ENCODE measurements at places on chromosomes 3 and 15.

DNA sequence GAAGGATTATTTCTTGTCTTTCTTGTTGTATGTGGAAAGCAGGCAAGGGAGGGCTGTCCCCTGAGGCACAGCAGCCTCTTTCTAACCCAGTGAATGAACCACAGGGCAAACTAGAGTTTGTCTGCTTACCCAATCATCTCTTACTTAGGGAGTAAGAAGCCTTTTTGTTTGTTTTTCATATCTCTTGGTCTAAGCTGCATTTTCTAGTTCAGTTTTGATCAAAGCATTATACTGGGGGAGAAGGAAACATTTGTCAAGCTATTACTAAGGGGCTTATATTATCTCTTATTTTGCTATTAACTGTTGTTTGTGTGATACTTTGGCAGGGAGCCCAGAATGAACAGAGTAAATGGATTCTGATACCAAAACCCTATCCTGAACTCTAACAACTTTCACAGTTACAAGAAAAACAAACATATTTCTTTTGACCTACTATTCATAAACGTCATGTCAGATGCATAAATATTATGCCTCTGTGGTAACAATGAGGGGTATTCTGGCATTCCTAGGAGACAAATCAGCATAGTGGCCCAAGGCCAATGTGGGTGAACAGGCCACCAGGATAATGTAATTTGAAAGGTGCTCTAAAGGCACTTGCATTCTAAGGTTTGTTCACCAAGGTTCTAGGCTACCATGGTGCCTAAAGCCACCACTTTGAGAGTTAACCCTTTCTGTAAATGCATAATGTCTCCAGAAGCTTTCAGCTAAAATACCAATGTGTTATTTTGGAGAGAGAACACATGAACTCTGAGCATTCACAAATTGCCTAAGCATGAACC lies 271.6 kb upstream of the ZPLD1 start:
- DNase-seq: no peak

DNA sequence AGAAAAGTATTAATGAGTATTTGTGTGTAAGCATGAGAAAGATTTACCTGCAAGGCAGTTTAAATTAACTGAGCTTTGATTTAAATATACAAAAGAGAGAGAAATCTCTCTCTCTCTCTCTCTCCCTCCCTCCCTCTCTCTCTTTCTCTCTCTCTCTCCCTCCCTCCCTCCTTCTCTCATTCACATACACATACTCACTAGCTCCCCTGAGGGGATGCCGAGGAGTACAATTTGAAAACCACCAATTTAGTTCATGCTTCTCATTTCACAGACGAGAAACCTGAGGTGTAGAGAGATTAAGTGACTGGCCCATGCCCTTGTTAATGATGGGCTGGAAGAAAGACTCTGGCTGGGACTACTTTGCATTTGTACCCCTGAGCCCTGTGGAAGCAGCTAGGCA lies 59.4 kb downstream of the MECOM start:
- DNase-seq: no peak

GRCh38 chr15:66848116-66848515 lies 146.1 kb downstream of the SMAD6 start:
- DNase-seq: no peak

DNA sequence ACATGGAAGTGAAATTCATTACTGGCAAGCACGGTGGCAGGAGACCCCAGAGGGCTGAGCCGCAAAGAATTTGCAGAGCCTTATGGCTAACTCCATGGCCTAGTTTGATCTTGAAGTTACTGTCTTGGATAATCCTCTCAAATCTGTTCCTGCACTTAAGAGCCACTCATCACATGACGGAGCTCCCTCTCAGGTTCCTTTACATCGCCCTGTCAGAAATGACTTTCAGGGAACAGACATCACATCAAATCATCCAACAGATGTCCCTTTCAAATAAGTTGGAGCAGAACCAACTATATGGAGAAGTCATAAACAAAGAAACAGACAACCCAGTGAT lies 328.8 kb upstream of the THBS1 start:
- DNase-seq: no peak

DNA sequence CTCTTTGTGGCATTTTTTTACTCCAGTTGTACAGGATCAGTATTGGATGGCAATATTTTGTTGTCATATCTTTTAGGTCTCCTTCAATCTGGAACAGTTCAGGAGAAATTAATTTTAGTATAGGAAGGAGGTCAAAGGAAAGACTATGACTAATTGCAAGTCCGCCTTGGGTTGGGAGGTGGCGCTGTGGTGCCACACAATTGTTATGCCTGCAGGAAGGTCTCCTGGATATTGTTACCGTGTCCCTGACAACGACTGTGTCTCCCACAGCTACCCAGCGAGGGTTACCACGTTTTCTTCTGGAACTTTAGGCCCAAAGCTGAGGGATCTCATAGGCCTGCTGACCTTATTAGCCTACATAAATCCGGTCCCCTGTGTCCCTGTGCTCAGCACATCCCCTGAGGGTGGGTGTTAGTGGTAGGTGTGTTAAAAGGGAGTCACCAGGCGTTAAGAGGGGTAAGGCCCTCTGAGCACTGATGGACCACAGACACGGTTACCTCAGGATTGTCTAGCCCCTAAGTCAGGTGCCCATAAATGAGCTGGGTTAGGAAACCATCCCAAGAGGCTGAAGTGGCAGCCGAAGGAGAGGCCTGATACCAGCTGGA lies 31.5 kb downstream of the KCNAB1 start:
- DNase-seq: peak; percentile 18

GRCh38 chr15:50190166-50190570 lies 8.2 kb downstream of the SLC27A2 start:
- no peak for DNase-seq

DNA sequence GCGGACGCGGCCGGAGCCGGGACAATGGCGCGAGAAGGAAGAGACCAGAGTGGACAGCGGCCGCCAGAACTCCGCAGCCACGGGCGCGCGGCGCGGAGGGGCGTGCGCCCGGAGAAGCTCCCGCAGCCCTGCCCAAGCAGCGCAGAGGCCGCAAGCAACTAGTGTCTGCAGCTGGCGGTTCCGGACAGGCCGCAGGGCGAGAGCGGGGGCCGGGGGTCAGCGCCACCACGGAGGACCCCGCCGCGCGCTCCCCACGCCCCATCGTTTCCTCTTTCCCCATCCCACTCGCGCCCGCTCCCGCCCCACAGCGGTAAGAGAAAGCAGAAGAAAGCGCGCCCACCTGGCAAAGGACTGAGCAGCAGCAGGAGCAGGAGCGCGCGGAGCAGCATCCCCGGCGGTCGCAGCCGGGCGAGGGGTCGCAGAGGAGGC lies 440 bp downstream of the PRTG start:
- DNase-seq: no peak

GRCh38 chr3:160379628-160380214 lies 19.3 kb downstream of the IFT80 start:
- no peak for DNase-seq

GRCh38 chr15:74995779-74996765 lies 709 bp downstream of the SCAMP5 start:
- no peak for DNase-seq

Measured in stimulated activated CD4-positive, alpha-beta T cell treated with anti-CD3 and anti-CD28 coated beads, TNF-alpha, amount 100 ng/mL, for 48 hours (primary cell).